ENCODE measurements at places on chromosomes 5 and 9.

GRCh38 chr5:55450050-55450765 is 84.6 kb downstream of the PLPP1 start:
- DNase-seq: no peak

DNA sequence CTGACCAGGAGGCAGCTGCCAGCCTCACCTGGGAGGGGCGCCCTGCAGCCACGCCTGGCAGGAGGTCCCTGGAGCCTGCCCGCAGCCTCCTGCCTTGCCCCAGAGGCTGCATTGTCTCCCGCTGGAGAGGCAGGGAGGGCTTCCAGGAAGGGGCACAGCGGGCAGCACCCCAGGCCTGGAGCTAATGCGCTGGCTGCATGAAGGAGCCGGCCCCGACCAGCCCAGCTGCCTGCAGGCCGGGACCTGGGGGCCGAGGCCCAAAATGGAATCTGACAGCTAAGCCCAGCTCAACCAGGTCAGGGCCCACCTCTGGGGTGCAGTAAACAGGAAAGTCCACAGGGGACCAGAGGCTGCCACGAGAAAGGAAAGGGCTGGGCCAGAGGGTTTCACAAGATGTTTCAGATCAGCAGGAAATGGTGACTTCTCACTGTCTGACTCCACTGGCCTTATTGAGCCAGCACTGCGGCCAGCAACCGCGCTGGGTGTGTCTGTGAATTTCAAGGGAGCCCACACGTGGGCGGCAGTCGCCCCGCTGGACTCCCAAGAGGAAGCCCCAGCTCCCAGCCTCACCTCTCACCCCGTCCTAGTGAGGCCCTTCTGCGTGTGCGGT is 18.6 kb upstream of the NOTCH1 start:
- no peak for DNase-seq

DNA sequence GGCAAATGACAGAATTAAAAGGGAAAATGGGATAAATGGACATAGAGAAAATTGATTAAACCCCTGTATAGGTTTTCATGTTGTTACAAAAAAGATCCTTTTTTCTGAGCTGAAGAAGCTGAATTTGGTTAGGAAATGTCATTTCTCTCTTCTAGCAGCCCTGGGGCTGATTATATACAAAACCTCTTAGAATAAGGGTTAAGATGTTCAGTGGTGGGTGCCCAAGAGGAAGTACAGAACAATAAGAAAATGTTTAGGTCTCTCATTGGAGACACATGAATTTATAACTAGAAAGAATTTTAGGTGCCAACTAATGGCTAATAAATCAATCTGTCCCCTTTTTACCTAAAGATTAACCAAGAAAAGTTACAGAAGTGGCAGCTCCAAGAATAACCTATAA is 14.2 kb downstream of the ABHD17B start:
- DNase-seq: no peak

DNA sequence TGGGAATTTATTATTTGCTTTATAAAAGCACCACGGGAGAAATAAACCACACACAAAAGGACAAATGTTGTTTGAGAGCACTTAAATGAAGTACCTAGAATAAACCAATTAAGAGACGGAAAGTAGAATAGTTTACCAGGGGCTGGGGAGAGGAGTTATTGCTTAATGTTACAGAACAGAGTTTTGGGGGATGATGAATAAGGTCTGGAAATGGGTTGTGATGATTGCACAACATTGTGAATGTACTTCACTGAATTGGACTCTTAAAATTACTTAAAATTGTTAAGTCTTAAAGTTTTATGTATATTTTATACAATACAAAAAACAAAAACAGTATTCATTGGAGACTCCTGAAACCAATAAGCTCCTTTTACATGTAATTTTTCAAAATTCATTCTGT is 1.5 kb downstream of the ZBTB43 start:
- DNase-seq: no peak

GRCh38 chr9:71131145-71131544 is 9.7 kb upstream of the TRPM3 start:
- no peak for DNase-seq

- no peak for DNase-seq
These were observed 644 bp downstream of the NIM1K start for GRCh38 chr5:43192558-43193180.

- DNase-seq: no peak
These were observed 416.6 kb downstream of the KIF4B start for GRCh38 chr5:155430192-155430591.

GRCh38 chr5:172846249-172846648 is 12.2 kb downstream of the ERGIC1 start:
- no peak for DNase-seq

DNA sequence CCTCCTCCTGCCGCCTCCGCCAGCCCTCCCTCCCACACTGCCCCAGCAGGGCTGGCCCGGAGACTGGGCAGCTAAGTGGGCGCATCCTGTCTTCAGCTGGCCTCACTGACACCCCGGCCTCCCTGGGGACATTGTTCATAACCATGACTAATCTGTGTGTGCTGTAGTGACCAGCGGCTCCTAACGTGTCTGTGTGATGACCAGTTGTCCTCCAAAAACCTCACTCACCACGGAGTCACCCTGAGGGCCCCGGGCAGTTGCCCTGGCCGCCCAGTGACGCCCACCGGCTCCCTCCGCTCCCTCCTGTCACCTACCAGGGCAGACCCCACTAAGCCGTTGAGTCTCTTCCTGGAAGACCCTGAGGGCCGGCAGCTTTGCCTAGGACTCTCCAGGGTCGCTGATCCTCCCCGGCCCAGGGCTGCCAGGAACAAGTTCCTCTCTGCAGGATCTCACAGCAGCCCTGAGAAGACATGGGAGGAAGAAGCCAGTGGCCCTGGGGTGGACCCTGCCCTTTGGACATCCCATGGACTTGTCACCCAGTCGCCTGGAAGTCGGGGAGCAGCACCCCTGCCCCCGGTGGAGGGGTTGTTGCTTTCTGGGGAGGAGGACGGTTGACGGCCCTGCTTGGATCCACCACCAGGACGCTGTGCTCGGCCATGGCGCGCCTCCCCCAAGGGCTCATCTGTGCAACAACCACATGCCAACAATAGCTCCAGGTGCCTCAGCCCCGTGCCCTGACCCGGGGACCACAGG is 110.2 kb upstream of the LMX1B start:
- no peak for DNase-seq

- peak; percentile 12 for DNase-seq
These were observed 670 bp upstream of the PURA start for GRCh38 chr5:140113180-140113698.

- DNase-seq: no peak
These were observed 150.0 kb downstream of the NSG2 start for GRCh38 chr5:174195517-174195916.

DNA sequence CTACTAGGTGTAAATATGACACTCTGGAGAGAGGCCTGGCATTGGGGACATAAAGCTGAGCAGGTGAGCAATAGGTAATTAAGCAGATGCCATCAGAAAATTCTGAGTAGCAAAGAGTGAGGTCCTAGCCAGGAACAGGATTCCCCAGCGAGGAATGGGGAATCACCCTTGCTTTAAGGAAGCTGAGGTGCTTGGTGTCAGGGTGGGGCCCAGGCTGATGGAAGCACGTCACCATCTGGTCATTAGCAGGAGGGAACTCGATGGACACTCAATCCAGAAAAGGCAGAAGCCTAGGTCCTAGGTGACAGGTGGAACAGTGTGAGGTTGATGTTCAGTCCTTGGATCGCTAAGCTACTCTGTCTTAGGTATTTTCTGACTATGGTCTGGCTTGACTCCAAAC is 562.7 kb upstream of the DAP start:
- DNase-seq: no peak

GRCh38 chr5:610744-611730 is 1.1 kb upstream of the CEP72 start:
- no peak for DNase-seq

DNA sequence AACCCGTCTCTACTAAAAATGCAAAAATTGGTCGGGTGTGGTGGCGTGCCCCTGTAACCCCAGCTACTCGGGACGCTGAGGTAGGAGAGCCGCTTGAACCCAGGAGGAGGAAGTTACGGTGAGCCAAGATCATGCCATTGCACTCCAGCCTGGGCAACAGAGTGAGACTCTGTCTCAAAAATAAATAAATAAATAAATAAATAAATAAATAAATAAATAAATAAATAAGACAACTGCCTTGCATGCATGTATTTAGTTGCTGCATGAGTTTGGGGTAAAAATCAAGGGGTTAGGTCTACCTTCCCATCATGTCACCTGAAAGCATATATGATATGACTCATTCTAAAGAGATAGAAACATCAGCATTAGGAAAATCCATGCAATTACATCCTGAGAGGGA is 254.0 kb downstream of the ADAMTSL1 start:
- DNase-seq: no peak

DNA sequence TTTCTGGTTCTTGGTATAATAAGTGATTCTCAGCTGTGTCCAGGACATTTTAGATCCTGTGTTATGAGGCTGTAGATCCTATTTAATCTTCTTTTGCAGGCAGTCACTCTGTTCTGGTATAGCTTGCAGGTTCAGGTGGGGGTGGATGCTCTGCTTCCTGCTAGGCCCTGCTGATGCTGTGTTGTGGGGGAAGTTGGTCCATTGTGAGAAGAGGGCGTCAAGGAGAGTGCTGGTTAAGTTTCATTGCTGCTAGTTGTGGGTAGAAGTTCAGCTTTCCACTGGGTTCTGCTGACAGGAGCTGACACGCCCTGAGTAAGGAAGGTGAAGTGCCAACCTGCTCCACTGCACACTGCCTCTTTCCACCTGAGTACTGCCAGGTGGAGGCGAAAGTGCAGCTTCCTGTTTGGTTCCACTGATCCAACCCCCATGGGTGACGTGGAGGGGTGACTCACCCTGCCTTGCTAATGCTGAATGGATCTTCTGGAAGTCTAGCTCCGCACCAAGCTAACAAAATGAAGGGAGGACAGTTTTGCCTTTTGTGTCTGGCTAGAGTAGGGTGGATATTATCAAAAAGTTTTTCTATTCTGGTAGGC is 16.3 kb downstream of the NMRK1 start:
- no peak for DNase-seq

DNA sequence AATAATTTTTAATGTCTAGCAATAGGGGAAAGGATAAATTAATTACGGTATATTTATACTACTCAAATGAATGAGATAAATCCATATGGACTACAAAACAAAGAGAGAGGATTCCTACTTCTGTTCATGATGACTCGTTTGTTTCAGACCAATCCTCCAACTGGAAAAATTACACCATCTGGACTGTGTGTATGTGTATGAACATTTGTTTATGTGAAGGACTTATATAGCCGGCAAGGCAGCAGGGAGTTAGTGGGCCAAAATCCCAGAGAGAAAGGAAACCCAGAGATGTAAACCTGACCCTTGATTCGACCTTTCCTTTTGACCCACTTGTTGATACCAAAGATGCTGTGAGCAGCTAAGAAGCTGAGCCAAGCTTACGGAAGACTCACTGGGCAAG is 20.1 kb downstream of the PDE6A start:
- DNase-seq: no peak

DNA sequence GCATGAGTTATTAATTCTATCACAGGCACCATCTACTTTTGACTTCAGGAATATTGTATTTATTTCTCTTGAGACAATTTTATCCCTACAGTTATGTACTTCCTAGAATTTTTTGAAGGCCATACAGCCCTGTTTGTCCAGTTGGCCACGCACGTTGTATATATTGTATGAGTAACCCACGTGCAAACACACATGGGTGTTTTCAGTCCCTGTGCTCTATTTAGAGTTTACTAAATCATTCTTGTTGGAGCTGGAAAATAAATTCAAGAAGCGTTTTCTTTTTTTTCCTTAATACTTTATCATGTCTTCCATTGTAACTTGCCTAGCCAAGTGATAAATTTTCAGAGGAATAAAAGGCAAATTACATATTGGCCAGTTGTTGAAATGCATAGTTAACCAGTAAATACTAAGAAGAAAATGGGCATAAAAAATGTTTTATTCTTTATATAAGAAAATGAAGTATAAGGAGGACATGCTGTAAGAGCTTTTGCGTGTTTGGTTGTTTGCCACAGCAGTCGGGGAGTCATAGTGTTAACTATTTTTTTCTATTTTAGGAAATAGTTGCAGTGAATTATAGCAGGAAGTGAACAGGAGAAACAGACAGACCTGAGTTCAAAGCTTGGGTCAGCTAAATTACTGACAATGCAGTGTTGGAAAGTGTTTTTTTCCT is 86.4 kb upstream of the MINAR2 start:
- no peak for DNase-seq

GRCh38 chr5:36722900-36723299 is 116.5 kb downstream of the SLC1A3 start:
- no peak for DNase-seq

DNA sequence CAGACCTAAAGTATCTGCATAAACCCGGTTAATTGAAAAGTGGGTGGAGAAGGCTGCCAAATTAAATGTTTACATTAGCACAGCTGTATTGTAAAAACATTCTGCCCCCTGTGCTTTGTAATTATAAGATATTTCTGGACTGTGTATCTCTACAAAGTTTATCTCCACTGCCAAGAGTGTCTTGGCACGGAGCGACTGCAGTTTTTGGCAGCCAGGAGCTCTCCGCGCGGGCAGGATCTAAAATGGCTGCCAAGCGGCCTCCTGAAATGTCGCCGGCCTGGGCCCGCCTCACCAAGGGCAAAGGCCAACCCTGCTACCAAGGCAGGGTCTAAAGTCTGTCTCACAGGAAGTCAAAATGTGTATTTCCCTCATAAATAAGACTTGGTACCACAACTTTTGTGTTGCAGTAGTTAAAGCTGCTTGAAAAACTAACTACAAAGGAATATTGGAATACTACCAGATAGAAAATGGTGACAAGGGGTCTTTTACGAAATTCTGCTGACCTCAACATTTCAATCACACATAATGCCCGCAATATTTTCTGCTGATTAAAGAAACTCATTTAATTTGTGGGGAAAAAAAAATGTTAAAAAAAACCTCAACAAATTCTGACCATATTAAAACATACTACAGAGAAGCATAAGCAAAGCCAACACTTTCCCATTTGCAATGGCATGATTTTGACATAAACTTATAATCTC is 110.4 kb downstream of the NFIB start:
- no peak for DNase-seq

- no peak for DNase-seq
These were observed 38.7 kb upstream of the PTGS1 start for GRCh38 chr9:122332083-122332482.

DNA sequence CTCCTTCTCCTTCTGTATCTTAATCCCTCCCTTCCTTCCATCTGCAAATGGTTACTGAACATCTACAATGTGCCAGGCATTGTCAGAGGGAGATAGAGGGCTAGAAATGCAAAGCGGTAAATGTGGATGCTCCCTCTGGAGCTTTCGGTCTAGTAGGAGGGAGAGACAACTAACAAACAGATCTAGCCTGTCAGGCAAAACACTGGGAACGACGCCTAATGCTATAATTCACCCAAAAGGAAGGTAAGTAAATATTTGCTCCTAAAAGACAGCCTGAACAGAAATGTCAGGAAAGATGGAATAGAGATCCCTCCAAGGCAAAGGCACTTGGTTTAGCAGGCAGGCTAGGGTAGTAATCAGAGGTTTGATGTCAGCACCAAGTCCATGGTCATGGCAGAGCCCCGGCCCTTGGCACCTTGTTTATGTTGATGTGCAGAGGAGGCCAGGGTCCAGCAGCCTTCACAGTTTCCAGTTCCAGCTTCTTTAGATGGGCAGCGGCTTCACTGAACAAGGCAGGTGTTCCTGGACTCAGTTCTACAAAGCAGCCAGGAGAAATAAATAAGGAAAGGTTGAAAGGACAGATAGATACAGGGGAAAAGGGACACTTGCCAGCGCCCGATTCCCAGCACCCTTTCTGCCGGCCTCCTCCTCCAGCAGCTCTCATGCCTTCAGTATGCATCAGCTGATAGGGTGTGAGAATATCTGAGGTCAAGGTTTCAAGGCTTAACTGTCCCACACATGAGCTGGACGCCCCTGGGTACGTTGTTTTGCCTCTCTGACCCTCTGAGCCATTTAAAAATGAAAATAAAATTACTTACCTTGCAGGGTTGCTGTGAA is 46.5 kb upstream of the FRRS1L start:
- no peak for DNase-seq

All from activated gamma-delta T cell treated with anti-CD3 and anti-CD28 coated beads, Interleukin-2, amount 50 U/mL, for 16 hours (primary cell).